NB4 (cell line): ENCODE measurements at places on chromosomes 7 and 10.

GRCh38 chr7:107327986-107328569 lies 141.8 kb upstream of the GPR22 start:
- no peak for DNase-seq

GRCh38 chr7:27064159-27064558 lies 31.6 kb downstream of the HOXA1 start:
- DNase-seq, result no peak

GRCh38 chr10:70537398-70538194 lies 59.0 kb downstream of the PALD1 start:
- no peak for DNase-seq

DNA sequence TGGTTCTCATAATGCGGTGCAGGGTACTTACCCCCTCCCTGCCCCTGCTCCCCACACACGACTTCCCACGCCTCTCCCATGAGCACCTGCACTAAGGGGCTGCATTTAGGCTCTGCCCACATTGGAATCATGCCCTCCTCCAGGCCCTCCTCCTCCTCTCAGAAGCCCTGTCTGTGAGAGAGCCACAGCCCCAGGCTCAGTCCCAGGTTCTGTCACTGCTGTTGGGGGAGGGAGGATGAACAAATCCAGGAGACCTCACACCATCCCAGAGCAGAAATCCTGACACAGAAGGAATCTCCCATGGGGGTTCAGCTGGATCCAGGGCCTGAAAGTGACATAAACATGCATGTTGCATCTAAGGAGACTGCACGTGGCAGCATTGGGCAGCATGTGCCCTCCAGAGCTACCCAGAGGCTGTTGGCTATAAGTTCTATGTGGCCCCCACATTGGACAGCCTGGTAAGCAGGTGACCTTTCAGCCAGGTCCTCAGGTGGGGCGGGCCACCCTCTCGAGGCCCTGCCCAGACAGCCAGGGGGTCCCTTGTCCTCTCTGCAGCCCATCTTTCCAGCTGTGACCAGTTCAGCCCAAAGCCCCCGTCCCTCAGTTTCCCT lies 1.6 kb upstream of the PILRA start:
- DNase-seq, result peak; percentile 51

- DNase-seq, result no peak
Measured at GRCh38 chr10:86336341-86336740, 30.3 kb downstream of the GRID1 start.

GRCh38 chr7:29319719-29320521 lies 125.3 kb downstream of the CHN2 start:
- peak; percentile 78 for DNase-seq

- no peak for DNase-seq
Measured at GRCh38 chr7:148975896-148976295, 52.4 kb downstream of the PDIA4 start.

DNA sequence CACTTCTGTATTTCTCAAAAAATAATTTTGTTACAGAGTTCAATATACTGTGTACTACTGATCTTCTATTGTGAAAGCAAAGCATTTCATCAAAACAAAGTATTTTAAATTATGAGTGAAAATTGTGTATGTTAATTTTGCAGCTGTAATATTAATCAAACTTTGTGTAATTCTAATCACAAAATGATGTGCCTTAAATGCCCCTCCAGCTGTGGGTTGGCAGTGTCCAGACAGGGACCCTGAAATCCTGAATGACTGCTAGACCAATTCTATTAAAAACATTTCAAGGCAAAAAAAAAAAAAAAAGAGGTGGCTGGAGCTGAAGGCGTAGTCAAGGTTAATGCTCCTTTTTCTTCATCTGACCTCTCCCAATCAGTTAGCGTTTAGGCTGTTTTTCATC lies 36.2 kb downstream of the SCD start:
- no peak for DNase-seq
